ENCODE measurements at places on chromosomes 2 and 18. TPM values are rescaled to one million over a fixed set of nuclear protein-coding genes. Genes with fewer than 3 reads are reported as not detected.

Gene DIPK1C
- total RNA-seq = not detected

Gene CNDP1
- total RNA-seq = not detected

Gene CCDC141
- total RNA-seq = 16.6 TPM

Gene TBR1
- total RNA-seq = 0.11 TPM

Gene ELOA2
- total RNA-seq = not detected

Gene KCNG2
- total RNA-seq = not detected

Gene PAIP2B
- 9.9 TPM for total RNA-seq

Gene SLC19A3
- 98.5 TPM for total RNA-seq

DNA sequence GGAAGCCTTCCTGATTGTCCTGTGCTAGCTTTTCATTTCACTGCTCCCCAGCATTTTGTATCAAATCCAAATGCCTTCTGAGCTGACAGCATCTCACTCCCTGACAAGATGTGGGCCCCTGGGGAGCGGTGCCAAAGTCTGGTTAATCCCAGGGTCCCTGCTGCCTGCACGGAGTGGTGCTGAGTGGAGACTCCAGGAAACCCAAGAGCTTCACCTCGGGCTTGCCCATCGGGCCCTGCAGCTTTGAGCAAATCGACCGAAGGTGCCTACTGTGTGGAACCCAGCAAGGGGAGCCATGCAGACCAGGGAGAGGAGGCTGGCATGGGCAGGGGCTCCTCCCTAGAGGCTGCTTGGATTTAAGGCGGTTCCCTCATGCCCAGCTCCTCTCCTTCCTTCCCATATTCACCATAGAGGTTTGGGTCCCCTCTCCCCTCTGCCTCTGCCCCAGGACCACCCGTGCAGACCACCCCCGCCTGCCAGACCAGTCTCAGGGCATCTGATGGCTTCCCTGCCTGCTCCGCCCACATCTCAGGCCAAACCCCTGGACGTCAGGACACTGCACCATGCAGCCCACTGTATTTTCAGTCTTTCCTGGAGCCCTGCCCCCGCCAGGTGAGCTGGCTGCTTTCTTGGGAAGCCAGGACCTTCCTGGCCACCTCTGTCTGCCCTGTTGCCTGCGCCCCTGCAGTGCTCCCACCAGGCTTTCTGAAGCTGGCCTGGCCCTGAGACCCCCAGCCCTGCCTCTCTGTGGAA is 37.8 kb downstream of the RRM2 start:
- no peaks in the 10 kb centered on the region for H3K27me3 ChIP-seq
- H3K4me1 ChIP-seq = no peaks in the 10 kb centered on the region
- H3K36me3 ChIP-seq = no peaks in the 10 kb centered on the region

- no peak overlapping the region for H3K27ac ChIP-seq
- H3K27me3 ChIP-seq = no peaks in the 10 kb centered on the region
- no peak overlapping the region for H3K4me3 ChIP-seq
- no peaks in the 10 kb centered on the region for H3K4me1 ChIP-seq
Measured at GRCh38 chr2:197378494-197379307, 56.1 kb downstream of the SF3B1 start.

- no peaks in the 10 kb centered on the region for H3K27me3 ChIP-seq
- DNase-seq = no peak
- no peaks in the 10 kb centered on the region for H3K36me3 ChIP-seq
Measured at GRCh38 chr18:48820483-48821250, 130.1 kb downstream of the SMAD7 start.

GRCh38 chr18:66826211-66826610 is 222.3 kb upstream of the CDH19 start:
- H3K4me3 ChIP-seq = no peak overlapping the region
- H3K27me3 ChIP-seq = no peaks in the 10 kb centered on the region
- H3K27ac ChIP-seq = no peak overlapping the region
- no peaks in the 10 kb centered on the region for H3K36me3 ChIP-seq

DNA sequence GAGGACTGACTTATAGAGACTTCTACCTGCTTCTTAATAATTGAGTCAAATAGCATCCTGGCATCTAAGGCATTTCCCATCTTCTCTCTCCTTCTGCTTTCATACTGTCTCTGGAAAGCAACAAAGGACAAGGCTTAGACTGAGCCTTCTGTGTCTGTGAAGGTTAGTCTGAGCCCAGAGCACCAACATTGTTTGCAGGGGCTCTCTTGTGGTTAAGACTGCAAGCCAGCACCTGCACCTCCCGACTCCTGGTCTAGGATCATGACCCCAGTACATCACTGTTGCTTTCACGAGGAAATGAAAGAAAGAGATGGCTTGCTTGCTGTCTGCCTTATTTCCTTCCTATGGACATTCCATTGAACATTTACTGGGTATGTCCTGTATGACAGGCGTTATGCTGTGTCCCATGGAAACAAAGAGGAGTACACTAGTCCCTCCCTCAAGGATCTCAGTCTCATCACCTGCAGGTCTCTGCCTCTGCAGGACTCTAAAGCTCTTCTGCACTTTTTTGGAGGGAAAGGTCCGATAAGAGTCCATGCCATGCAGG is 315.8 kb upstream of the EPAS1 start:
- H3K27ac ChIP-seq = no peak overlapping the region
- no peaks in the 10 kb centered on the region for H3K4me1 ChIP-seq
- no peaks in the 10 kb centered on the region for H3K27me3 ChIP-seq
- no peak for DNase-seq
- H3K36me3 ChIP-seq = no peaks in the 10 kb centered on the region
- H3K4me3 ChIP-seq = no peak overlapping the region

GRCh38 chr2:237627441-237628246 is at the start of gene LRRFIP1:
TSS of gene LRRFIP1 (plus strand) at chr2:237627587. CDS start at chr2:237627645, 58 bp downstream.
- no peaks in the 10 kb centered on the region for H3K4me1 ChIP-seq
- DNase-seq = peak; percentile 68
- H3K27ac ChIP-seq = no peak within 1 kb of the TSS

- no peak for DNase-seq
- no peaks in the 10 kb centered on the region for H3K27me3 ChIP-seq
- H3K4me1 ChIP-seq = peaks cover 21% of the 10 kb centered on the region
- peak overlapping the region; percentile 39 for H3K4me3 ChIP-seq
- H3K27ac ChIP-seq = peak overlapping the region; percentile 87
Measured at GRCh38 chr18:58222432-58223125, 178.6 kb downstream of the NEDD4L start.

DNA sequence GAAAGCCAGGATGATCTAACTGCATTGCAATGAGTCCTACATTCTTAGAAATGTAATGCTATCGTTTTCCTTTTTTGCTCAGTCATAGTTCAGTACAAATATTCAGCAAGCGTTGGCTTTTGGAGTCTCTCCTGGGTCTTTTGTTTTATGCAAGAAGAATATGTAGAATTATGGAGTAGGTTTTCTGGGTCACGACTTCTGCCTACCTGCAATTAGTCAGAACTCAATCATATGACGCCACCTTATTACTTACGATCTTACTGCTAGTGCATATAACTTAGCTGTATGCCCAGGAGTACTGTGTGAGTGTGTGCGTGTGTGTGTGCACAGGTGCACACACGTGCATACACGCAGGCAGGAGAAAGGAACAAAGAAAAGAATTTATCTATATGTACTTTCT is 640.2 kb downstream of the STK39 start:
- no peaks in the 10 kb centered on the region for H3K36me3 ChIP-seq
- no peak overlapping the region for H3K4me3 ChIP-seq
- no peaks in the 10 kb centered on the region for H3K4me1 ChIP-seq

GRCh38 chr2:73938718-73939352 is 12.2 kb downstream of the DGUOK start:
- peaks cover 5% of the 10 kb centered on the region for H3K36me3 ChIP-seq
- DNase-seq = no peak
- H3K4me1 ChIP-seq = no peaks in the 10 kb centered on the region
- H3K27me3 ChIP-seq = no peaks in the 10 kb centered on the region
- no peak overlapping the region for H3K4me3 ChIP-seq

DNA sequence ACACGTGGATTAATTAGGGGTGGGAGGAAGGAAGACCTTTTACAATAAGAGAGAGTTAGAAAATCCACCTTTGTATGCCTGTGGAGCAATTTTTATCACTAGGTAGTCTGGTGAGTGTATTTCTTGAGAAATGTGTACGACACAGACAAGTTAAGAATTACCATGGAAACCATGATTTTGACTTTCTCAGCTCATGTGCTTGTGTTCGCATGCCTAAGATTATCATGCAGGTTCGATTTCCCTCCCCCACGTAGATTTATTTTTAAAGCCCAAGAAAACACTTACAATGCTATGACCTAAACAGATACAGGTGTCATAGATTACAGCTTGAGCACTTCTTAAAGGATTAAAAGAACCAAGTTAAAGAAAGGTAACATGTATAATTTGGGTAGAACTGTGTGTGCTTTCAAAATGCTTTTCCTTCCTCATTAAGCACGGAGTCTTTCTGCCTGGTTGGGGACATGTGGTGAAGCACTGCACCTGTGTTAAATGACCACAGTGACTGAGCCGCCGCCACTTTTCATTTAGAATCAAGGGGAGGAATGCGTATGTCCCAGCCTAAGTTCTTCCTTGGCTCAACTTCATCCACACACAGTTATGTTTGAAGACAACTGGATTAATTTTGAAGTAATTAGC is 16.6 kb downstream of the SERTAD2 start:
- no peak overlapping the region for H3K4me3 ChIP-seq
- DNase-seq = no peak
- H3K27ac ChIP-seq = no peak overlapping the region
- no peaks in the 10 kb centered on the region for H3K27me3 ChIP-seq
- peaks cover 8% of the 10 kb centered on the region for H3K36me3 ChIP-seq
- peaks cover 15% of the 10 kb centered on the region for H3K4me1 ChIP-seq

- DNase-seq = no peak
- H3K4me1 ChIP-seq = peaks cover 4% of the 10 kb centered on the region
- no peaks in the 10 kb centered on the region for H3K36me3 ChIP-seq
- H3K27ac ChIP-seq = no peak overlapping the region
Measured at GRCh38 chr2:67604360-67604759, 207.2 kb downstream of the ETAA1 start.

DNA sequence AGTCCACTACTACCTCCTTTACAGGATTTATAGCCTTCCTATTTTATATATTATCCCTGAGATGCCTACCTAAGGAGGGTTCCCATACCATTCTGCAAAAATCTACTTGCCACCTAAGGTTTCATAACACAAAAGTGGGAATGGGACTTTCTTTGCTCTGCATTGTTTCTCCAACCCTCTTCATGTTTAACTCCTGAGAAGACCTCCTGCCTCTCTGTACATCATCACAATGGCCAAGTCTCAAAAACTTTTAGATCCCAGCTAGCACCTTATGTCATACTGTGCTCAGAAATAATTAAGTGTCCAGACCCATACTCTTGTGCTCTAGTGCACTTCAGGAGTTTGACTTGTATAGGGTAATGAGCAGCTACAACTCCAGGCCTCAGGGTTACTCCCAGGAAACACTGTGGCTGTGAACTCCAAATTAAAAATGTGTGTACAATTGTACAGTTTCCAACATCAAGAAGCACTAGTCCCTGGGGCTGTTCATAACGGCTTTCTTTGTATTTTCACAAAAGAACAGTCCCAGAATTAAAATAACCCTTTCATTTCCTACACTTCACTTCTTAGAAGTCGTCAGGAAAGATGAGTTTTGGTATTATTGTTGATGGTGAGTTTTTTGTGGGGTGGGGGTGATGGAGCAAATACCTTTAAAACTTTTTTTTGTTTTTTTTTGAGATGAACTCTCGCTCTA is 39.4 kb downstream of the METAP1D start:
- H3K27ac ChIP-seq = no peak overlapping the region
- no peak overlapping the region for H3K4me3 ChIP-seq
- no peaks in the 10 kb centered on the region for H3K4me1 ChIP-seq
- H3K36me3 ChIP-seq = no peaks in the 10 kb centered on the region
- no peak for DNase-seq

Data from Caco-2 (cell line).